ENCODE measurements at places on chromosomes 1 and 21. TPM values are rescaled to one million over a fixed set of nuclear protein-coding genes. Genes with fewer than 3 reads are reported as not detected.

DNA sequence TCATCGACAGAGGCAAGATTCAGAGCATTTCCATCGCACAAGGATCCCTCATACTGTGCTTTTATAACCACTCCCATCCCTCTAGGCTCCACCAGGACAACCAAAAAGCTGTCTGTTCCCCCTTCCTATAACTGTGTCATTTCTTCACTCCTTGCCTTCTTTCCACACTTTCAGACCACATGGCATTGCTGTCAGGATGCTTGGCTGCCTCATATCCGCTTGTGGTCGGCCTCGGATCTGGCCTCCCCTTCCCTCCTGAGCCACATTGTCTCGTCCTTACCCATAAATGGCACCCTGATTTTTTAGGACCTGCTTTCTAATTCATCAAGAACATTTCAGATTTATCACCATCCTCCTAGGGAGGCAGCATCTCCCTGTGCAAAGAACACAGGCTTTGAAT, 80.5 kb downstream of the HIVEP3 start:
- no peaks in the 10 kb centered on the region for H3K4me1 ChIP-seq
- no peaks in the 10 kb centered on the region for H3K27me3 ChIP-seq
- no peak for DNase-seq
- no peak overlapping the region for H3K27ac ChIP-seq
- no peaks in the 10 kb centered on the region for H3K36me3 ChIP-seq

GRCh38 chr1:178937695-178938094, 66.8 kb upstream of the ANGPTL1 start:
- H3K36me3 ChIP-seq, result no peaks in the 10 kb centered on the region
- no peaks in the 10 kb centered on the region for H3K4me1 ChIP-seq
- H3K27me3 ChIP-seq, result no peaks in the 10 kb centered on the region

Gene MAD2L2
- 16.1 TPM for total RNA-seq

GRCh38 chr1:95340061-95340460, 106.1 kb downstream of the RWDD3 start:
- H3K4me3 ChIP-seq, result no peak overlapping the region
- no peak overlapping the region for H3K27ac ChIP-seq
- H3K27me3 ChIP-seq, result no peaks in the 10 kb centered on the region
- H3K4me1 ChIP-seq, result no peaks in the 10 kb centered on the region
- no peaks in the 10 kb centered on the region for H3K36me3 ChIP-seq

GRCh38 chr1:54248966-54249365, 49.0 kb downstream of the MRPL37 start:
- no peak overlapping the region for H3K4me3 ChIP-seq
- H3K27ac ChIP-seq, result no peak overlapping the region
- H3K4me1 ChIP-seq, result no peaks in the 10 kb centered on the region
- H3K36me3 ChIP-seq, result no peaks in the 10 kb centered on the region
- no peak for DNase-seq

- no peak overlapping the region for H3K27ac ChIP-seq
- no peaks in the 10 kb centered on the region for H3K27me3 ChIP-seq
- H3K36me3 ChIP-seq, result no peaks in the 10 kb centered on the region
- H3K4me1 ChIP-seq, result no peaks in the 10 kb centered on the region
- no peak overlapping the region for H3K4me3 ChIP-seq
Measured at GRCh38 chr1:10852486-10852885, 56.0 kb upstream of the CASZ1 start.

- no peak overlapping the region for H3K27ac ChIP-seq
- H3K4me1 ChIP-seq, result peaks cover 2% of the 10 kb centered on the region
- no peaks in the 10 kb centered on the region for H3K36me3 ChIP-seq
- DNase-seq, result no peak
- no peak overlapping the region for H3K4me3 ChIP-seq
Measured at GRCh38 chr1:36492491-36492890, 9.8 kb upstream of the CSF3R start.

GRCh38 chr1:110347182-110347893, 8.2 kb downstream of the RBM15 start:
- H3K36me3 ChIP-seq, result no peaks in the 10 kb centered on the region
- peaks cover 39% of the 10 kb centered on the region for H3K4me1 ChIP-seq
- no peak overlapping the region for H3K27ac ChIP-seq
- no peak for DNase-seq

DNA sequence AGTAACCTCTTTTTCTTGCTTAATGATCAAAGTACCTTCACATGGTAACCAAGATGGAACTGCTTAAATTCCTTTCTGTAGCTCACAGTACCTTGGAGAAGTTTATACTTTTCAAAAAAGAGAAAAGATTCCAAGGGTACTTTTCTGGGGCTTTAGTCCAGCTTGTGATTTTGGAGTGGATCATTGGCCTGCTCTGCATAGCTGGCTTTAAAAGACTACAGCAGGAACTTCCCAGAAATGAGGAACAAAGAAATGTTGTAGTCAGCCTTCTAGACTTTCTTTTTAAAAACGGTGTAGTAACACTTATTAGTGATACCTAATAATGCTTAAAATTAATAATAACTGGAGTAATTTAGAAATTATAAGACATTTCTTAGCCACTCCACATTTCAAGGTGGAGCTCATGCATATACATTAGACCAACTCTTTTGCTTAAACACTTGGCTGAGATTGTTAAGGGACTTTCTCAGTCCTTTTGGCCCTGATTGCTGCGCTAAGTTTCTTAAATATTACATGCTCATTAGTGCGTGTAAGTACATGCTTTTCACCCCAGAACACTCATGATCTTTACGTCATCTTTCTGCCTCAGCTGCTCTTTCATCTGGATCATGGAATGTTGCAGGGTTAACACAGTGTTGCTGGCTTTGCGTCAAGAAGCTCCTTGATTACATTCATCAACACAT, 57.3 kb downstream of the SDCCAG8 start:
- DNase-seq, result no peak
- peaks cover 8% of the 10 kb centered on the region for H3K36me3 ChIP-seq

- H3K27ac ChIP-seq, result no peak overlapping the region
- peaks cover 9% of the 10 kb centered on the region for H3K4me1 ChIP-seq
- H3K4me3 ChIP-seq, result no peak overlapping the region
- DNase-seq, result no peak
Measured at GRCh38 chr1:62781841-62782543, 1.9 kb upstream of the ATG4C start.

Gene PLA2G2D
- not detected for total RNA-seq

- H3K27me3 ChIP-seq, result no peaks in the 10 kb centered on the region
Measured at GRCh38 chr21:30289215-30289614, at the start of gene KRTAP25-1. KRTAP25-1 (minus strand) TSS chr21:30289514; CDS start chr21:30289490, 24 bp downstream.

DNA sequence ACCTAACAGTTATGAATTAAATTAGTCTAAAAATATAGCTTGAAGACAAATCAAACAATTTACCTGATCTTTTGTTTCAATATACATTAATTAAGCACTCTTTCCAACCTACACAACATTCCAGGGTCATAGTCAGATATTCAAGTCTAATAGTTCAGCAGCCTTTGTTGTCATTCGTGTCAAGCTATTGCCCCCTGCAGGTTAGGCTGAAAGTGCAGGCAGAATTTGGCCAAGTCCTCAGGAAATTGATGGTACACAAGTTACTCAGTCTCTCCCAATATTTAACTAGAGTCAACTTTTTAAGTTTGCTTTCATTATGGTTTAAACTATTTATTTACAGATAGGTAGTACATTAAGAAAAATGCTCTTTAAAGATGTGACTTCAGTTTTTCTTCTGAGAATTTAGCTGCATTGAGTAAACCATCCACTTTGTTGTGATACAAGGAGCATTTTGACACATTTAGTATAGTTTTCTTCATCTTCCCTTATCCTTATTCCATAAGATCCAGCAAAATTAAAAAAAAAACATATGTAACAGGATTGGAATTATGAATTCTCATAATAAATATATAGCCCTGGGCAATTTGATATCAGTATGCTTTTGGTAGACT, 130.3 kb upstream of the DPYD start:
- no peak overlapping the region for H3K27ac ChIP-seq
- no peaks in the 10 kb centered on the region for H3K4me1 ChIP-seq
- H3K27me3 ChIP-seq, result peaks cover 27% of the 10 kb centered on the region
- H3K36me3 ChIP-seq, result no peaks in the 10 kb centered on the region

Gene REN
- not detected for total RNA-seq

GRCh38 chr1:188164459-188164858, 1335.7 kb downstream of the PLA2G4A start:
- DNase-seq, result no peak
- no peaks in the 10 kb centered on the region for H3K36me3 ChIP-seq
- no peaks in the 10 kb centered on the region for H3K27me3 ChIP-seq
- no peaks in the 10 kb centered on the region for H3K4me1 ChIP-seq
- H3K4me3 ChIP-seq, result no peak overlapping the region
- no peak overlapping the region for H3K27ac ChIP-seq

DNA sequence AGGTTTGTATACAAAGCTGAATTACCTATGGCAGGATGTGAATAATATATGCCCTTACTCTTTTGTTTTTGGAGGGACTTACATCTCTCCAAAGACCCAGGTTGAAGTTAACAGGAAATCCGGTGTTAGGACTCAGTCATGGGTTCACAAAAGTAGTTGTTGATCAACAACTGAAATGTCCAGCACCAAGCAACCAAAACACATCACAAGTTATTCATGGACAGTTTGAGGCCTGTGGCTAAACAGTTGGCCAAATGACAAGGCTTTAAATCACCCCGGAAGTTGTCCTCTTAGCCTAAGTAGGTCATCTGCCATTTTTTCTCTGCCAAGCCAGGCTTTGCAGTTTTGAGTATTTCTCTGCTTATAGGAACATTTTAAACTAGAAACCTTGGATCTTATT, 89.9 kb downstream of the CD247 start:
- no peak overlapping the region for H3K27ac ChIP-seq
- no peaks in the 10 kb centered on the region for H3K27me3 ChIP-seq
- no peak overlapping the region for H3K4me3 ChIP-seq

- H3K36me3 ChIP-seq, result no peaks in the 10 kb centered on the region
- H3K27ac ChIP-seq, result no peak overlapping the region
- DNase-seq, result no peak
- H3K4me1 ChIP-seq, result no peaks in the 10 kb centered on the region
- H3K27me3 ChIP-seq, result no peaks in the 10 kb centered on the region
Measured at GRCh38 chr1:40646315-40646714, 19.2 kb downstream of the RIMS3 start.

DNA sequence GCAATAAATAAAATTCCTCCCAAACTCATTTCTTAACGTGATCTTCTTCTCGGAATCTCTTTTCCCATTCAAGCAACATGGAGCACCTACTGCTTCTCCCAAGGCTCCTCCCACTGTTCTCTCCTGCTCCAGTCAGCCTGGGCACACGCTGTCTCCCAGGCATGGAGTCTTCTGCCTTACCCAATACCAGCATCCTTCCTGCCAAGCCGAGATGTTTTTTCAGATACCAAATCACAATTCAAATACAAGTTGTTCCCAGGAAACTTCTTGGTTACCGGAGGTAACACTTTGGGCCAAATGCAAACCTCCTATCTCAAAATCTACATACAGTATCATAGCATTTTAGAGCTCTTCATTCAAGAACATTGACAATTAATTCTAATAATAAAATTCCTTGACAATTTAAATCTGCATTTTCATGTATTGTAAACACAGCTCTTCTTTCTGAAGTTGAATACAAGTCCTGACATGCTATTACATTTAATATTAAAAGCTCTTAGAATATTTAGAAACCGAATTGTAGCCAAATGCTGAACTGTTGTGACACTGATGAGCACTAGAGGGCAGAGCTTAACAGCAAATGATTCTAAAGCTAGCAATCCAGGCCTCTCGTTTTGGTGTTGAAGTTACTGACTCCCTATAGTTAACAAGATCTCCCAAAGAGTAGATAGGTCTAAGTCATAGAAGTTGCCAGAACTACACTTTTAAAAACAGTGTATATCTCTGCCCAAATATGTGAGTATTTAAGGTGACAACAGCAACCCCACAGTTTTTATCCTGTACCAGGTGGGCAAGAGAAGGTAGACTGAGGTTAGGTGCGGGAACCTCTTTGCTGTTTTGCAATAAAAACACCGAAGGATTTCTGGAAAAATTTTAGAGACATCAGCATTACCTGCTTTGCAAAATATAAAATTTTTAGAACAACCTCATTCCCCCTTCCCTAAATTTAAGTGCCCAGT, 52.3 kb downstream of the BCAR3 start:
- DNase-seq, result no peak
- H3K27ac ChIP-seq, result no peak overlapping the region
- no peak overlapping the region for H3K4me3 ChIP-seq
- no peaks in the 10 kb centered on the region for H3K27me3 ChIP-seq
- no peaks in the 10 kb centered on the region for H3K4me1 ChIP-seq

GRCh38 chr1:118335331-118335732, 150.3 kb upstream of the SPAG17 start:
- no peak for DNase-seq
- H3K27me3 ChIP-seq, result no peaks in the 10 kb centered on the region
- no peaks in the 10 kb centered on the region for H3K4me1 ChIP-seq
- H3K4me3 ChIP-seq, result no peak overlapping the region
- no peaks in the 10 kb centered on the region for H3K36me3 ChIP-seq
- H3K27ac ChIP-seq, result no peak overlapping the region

DNA sequence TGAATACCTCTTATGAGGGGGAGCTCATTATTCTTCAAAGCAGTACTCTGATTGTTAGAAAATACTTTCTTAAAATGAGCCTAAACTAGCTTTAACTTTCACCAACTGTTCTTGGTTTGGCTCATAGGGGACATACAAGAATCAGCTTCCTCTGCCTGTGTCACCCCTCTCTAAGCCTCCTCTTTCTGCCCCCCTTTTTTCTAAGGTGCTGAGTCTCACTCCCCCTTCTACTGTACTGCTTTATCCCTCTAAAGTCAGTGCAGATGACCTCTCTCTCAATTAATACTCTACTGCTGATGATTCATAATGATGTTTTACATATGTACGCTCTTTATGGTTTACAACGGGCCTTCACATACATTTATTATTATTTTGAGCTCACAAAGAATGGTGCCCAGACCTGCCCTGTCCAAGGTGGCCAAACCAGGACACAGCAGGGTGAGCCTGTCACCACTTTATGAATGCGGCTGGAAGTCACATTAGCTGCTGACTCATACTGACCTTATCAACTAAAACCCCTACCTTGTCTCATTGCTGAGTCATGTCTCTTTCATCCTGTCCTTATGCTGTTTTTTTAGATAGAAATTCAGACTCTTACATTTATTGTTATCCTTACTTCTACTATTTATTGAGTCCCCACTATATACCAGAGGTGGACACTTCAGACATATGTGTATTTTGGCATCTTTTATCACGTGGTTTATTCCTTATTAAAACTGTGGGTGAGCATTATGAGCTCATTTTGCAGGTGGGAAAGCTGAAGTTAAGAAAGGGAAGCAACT, 126.9 kb downstream of the RNF220 start:
- H3K27me3 ChIP-seq, result no peaks in the 10 kb centered on the region
- no peak overlapping the region for H3K27ac ChIP-seq
- H3K4me1 ChIP-seq, result no peaks in the 10 kb centered on the region
- H3K4me3 ChIP-seq, result no peak overlapping the region
- no peaks in the 10 kb centered on the region for H3K36me3 ChIP-seq

Gene RXFP4
- not detected for total RNA-seq

GRCh38 chr21:21807598-21807903, 809.3 kb downstream of the NCAM2 start:
- no peaks in the 10 kb centered on the region for H3K36me3 ChIP-seq
- no peak overlapping the region for H3K4me3 ChIP-seq
- no peak overlapping the region for H3K27ac ChIP-seq
- H3K27me3 ChIP-seq, result no peaks in the 10 kb centered on the region
- no peaks in the 10 kb centered on the region for H3K4me1 ChIP-seq

Data from pancreas (tissue), 10 donors.